ENCODE measurements at places on chromosomes 7 and 10.

- peak; percentile 76 for DNase-seq
These were observed 96.1 kb downstream of the SH3PXD2A start for GRCh38 chr10:103759100-103759781.

GRCh38 chr7:142774826-142775225 is 4.1 kb downstream of the PRSS2 start:
- DNase-seq = no peak

GRCh38 chr7:157188091-157188665 is 49.5 kb downstream of the UBE3C start:
- no peak for DNase-seq

GRCh38 chr7:132044247-132044646 is 487.8 kb upstream of the PODXL start:
- DNase-seq = no peak

DNA sequence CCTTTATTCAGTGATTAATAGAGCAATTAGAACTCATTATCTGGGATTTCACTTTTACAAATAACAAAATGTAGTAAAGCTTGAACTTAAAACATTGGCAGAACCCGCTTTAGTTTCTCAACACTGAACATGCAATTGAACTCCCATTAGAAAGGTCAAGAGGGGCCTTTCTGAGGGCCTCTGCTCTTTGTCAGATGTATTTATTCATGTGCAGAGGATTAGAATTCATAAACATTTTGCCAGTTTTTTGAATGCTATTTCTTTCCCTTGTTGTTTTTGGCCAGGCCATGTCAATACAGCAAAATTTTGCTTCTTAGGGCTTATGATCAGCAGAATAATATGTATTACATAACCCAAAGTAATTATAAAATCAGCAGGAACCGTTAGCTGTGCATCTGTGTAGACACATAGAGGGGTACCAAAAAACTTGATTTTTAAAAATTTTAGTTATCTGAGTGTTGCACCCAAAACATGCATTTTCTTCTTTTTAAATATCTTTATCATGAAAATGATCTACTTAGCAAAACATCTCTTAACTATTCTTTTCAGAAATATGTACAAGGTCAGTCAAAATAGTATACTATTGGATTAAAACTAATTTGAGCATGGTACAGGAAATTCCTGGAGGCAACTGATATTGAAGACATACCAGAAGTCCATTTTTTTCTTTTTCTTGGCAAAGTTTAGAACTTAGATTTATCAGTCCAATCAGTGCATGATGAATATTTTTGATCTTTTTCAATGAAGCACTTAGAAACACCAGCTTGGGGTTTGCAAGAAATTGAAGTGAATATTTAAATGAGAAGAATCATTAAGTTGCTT is 177.5 kb downstream of the TWIST1 start:
- DNase-seq = no peak

DNA sequence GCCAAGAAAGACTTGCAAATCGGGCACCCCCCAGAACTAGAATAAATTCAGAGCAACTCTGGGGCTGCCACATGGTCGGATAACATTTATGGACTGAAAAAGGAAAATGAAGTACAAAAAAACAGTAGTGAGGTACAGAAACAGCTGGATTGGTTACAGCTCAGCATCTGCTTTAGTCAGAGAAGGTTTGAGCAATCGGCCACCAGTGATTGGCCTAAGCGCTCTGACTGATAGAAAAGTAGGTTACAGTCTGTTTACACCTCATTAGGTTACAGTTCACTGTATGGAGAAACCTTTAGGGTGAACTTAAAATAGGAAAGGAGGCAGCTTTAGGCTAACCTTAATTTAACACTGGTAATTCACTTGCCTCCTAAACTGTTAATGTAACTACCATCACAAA is 102.0 kb upstream of the DKK1 start:
- no peak for DNase-seq

- DNase-seq = no peak
These were observed 6.2 kb upstream of the ACHE start for GRCh38 chr7:100901921-100902332.

Measured in NCI-H510A treated with DMSO at 0.1 percent for 48 hours (cell line).